ENCODE measurements at places on chromosomes 1 and 21. TPM values are rescaled to one million over a fixed set of nuclear protein-coding genes. Genes with fewer than 3 reads are reported as not detected.

DRAXIN gene
- total RNA-seq, result 0.17 TPM

HES3 gene
- not detected for total RNA-seq

OR2T2 gene
- total RNA-seq, result not detected

UBE2U gene
- total RNA-seq, result not detected

CASQ1 gene
- not detected for total RNA-seq

LRRC8D gene
- 34.4 TPM for total RNA-seq

PGBD5 gene
- 1.7 TPM for total RNA-seq

DNASE2B gene
- not detected for total RNA-seq

ICOSLG gene
- under 0.01 TPM for total RNA-seq

DPYD gene
- 116 TPM for total RNA-seq

ANGPTL1 gene
- 8.1 TPM for total RNA-seq

LDLRAD1 gene
- total RNA-seq, result not detected

CRYAA gene
- total RNA-seq, result not detected

CFAP74 gene
- total RNA-seq, result not detected

GUCA2B gene
- total RNA-seq, result not detected

IFNGR2 gene
- total RNA-seq, result 44.8 TPM

FCRL1 gene
- not detected for total RNA-seq

ZYG11B gene
- 55.1 TPM for total RNA-seq

UBXN10 gene
- under 0.01 TPM for total RNA-seq

COL24A1 gene
- total RNA-seq, result 0.87 TPM

LCE1C gene
- total RNA-seq, result not detected

TMCO1 gene
- 103 TPM for total RNA-seq

SH2D1B gene
- not detected for total RNA-seq

PTAFR gene
- 0.15 TPM for total RNA-seq

ATF3 gene
- total RNA-seq, result 5.8 TPM

CD58 gene
- total RNA-seq, result 9.6 TPM

C1orf185 gene
- total RNA-seq, result not detected

RASAL2 gene
- 22.7 TPM for total RNA-seq

CFHR3 gene
- not detected for total RNA-seq

ZNF593OS gene
- total RNA-seq, result not detected

SEC16B gene
- 3.1 TPM for total RNA-seq

EFNA4 gene
- total RNA-seq, result 2.5 TPM

SPAG17 gene
- total RNA-seq, result not detected

ERG gene
- 0.44 TPM for total RNA-seq

CLDN17 gene
- total RNA-seq, result not detected

ZMYND12 gene
- 0.29 TPM for total RNA-seq

PIGC gene
- 12.4 TPM for total RNA-seq

HEYL gene
- total RNA-seq, result not detected

CRB1 gene
- 0.33 TPM for total RNA-seq

CELA2B gene
- not detected for total RNA-seq

PTGFR gene
- total RNA-seq, result 68.3 TPM

TRIM58 gene
- under 0.01 TPM for total RNA-seq

MRPL24 gene
- 42.2 TPM for total RNA-seq

PPM1J gene
- total RNA-seq, result 1.3 TPM

LRRC3 gene
- total RNA-seq, result 0.66 TPM

NFYC gene
- total RNA-seq, result 30.4 TPM
